Activated naive CD8-positive, alpha-beta T cell treated with anti-CD3 and anti-CD28 coated beads, Interleukin-2, amount 10 ng/mL, durations not matched to agents 7 days and 5 days (primary cell): ENCODE measurements at places on chromosomes 6 and 20. TPM values are rescaled to one million over a fixed set of nuclear protein-coding genes. Genes with fewer than 3 reads are reported as not detected.

CGA gene
- total RNA-seq: not detected

HLA-DRA gene
- 25.8 TPM for total RNA-seq

DNAH8 gene
- 0.06 TPM for total RNA-seq

LBP gene
- not detected for total RNA-seq

DNA sequence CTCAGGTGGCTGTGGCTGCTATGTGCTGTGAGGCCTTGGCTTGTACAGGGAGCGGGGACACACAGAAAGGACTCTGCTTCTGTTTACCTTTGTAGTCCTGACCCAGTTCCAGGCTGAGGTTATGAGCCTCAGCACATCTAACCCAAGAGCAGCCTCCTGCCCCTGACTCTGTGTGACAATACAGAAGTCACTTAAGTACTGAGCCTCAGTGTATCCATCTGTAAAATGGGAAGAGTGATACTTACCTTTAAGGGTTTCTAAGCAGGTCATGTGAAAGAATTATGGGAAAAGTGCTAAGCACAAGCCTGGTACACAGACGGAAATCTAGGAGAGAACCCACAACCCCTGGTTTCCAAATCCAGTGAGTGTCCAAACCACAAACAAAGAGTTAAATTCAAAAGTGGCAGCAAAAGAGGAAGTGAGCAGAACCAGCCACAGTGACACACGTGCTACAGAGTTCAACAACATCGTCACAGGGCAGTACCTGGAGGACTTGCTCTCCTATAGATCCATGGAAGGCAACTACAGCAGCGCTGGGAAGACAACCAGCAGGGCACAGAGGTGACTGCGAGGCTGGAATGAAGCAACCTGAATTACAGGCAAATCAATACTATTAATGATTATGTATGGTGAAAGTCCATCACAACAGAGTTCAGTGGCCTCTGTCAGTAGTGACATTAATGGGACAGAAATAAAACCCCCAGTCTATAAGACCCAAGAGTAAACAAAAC lies 12.5 kb downstream of the TRIM26 start:
- H3K4me1 ChIP-seq: peaks cover 16% of the 10 kb centered on the region
- no peak overlapping the region for H3K27ac ChIP-seq
- peaks cover 23% of the 10 kb centered on the region for H3K36me3 ChIP-seq
- no peak overlapping the region for H3K4me3 ChIP-seq
- H3K27me3 ChIP-seq: no peaks in the 10 kb centered on the region

- H3K4me1 ChIP-seq: peaks cover 68% of the 10 kb centered on the region
- peak overlapping the region; percentile 92 for H3K27ac ChIP-seq
- DNase-seq: no peak
- H3K36me3 ChIP-seq: peaks cover 38% of the 10 kb centered on the region
- peak overlapping the region; percentile 96 for H3K4me3 ChIP-seq
Observed at GRCh38 chr20:48822879-48823385, 4.9 kb downstream of the PREX1 start.
